ENCODE measurements at places on chromosomes 2 and 18.

DNA sequence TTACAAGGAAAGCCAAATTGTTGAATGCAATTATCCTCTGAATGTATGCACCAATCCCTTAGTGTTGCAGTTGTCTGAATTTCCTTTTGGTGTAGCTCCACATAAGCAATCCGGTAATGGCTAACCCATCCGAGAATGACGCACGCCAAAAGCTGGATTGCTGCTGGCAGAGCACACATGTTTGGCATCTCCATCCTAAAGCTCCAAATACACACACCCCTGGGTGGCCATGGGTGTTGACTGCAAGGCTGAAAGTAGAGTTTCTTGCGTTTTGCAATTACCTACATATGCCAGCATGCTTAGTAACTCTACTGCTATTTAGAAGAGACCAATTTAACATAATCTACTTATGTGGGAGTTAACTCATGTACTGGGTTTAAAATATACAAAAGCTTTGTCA is 53.1 kb downstream of the KCTD1 start:
- no peak for DNase-seq

DNA sequence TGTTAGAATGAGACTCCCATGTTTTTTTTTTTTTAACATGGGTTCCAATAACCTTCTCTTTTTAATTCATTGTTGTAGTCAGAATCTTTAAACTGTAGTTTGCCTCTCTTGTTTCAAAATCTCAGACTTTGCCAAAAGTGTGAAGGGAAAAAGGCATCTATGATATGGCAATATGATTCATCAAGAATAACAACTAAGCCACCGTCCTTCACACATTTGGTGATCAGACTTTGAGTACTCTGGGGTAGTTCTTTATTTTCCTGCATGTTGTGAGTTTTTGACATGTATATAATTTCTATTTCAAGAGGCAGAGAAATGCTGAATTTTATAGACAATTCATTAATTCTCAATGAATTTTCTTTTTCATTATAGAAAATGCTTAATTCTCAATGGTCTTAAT is 53.5 kb upstream of the CERS6 start:
- DNase-seq: no peak

DNA sequence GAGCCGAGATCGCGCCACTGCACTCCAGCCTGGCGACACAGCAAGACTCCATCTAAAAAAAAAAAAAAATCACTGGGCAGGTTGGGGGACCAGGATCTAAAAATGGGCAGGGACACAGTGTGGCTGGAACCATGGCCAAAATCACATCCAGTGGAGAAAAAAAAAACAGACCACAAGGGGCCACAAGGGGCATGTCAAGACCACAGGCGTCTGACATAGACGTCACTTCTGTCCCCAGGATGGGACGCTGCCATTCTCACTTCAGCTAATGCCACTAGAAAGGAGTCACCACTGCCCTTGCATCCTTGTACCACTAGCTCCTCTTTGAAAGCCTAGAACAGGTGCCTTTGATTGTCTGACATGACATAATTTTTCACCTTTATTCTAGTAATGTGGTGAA is 2.5 kb upstream of the POMC start:
- DNase-seq: no peak

- DNase-seq: no peak
Measured at GRCh38 chr2:159744363-159744762, 32.1 kb downstream of the MARCHF7 start.

DNA sequence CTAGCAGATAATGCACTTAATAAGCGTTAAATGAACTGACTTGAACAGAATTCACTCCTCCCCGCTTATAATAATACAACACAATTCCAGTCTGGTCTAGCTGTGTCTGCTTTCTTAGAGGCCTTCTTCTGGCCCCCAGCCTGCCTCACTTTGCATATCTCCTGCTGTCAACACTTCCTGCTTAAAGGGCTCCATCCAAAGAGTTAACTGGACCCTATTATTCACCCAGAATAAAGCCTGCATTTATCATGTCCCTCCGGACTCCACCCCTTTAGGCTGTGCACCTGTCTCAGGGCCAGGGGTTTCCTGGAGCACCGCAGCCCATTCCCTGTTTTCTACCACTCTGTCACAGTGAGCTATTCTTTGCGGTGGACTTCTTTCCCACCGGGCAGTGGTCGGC is 292.8 kb upstream of the FBXO11 start:
- DNase-seq: no peak

DNA sequence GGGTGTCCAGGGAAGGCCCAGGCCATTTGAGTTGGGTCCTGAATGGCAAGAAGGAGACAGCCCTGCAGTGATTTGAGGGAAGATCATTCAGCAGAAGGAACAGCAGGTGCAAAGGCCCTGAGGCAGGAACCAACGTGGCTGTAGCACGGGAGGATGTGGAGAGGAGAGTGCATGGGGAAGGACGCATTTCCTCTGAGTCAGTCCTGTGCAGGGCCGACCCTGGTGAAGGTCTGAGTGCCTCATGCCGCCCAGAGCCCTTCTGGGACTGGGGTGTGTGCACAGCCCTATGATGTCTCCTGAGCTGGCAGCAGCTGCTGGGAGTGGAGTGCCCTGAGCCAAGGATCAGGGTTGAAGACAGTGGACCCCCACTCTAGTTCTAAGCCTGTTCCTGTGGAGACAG is 17.9 kb upstream of the ARHGEF4 start:
- no peak for DNase-seq

- DNase-seq: no peak
Measured at GRCh38 chr2:85843543-85843942, 45.2 kb downstream of the ST3GAL5 start.

GRCh38 chr2:62032096-62032495 is 126.6 kb downstream of the COMMD1 start:
- no peak for DNase-seq

DNA sequence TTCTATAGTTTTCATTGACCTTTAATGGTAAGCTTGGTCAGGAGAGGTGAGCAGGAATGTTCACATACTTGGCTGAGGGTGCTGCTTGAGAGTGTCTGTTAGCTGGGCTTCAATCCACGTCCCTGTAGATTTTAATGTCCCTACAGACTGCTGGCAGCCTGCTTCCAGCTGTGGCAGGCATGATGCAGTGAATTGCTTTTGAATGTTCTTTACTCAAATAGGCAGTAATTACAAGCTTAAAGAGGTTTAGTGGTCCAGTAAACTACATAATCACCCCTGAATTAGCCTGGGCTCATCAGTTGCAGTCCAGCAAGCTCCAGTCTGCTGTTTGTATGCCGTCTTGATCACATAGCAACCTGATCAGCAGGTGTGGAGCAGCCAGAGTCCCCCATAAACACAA is 102.1 kb downstream of the MEIS1 start:
- peak; percentile 93 for DNase-seq

DNA sequence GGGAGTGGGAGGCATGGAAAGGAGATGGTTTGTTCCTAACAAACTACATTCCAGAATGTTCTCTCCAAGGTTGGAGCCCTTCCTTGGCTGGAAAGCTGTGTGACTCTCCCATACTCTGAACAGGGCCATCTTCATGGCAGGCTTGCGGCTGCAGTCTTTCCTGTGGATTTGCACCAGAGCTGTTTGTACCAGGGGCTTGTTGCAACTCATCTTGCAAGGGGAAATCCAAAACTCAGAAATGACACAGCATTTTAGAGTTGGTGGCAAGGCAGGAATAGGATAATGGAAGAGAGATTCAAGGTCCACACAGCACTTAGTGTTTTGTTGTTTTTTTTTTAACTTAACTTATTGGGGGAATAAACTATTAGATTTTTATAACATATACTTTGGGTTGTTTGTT is 73.7 kb upstream of the ZNF516 start:
- DNase-seq: no peak

- no peak for DNase-seq
Measured at GRCh38 chr2:114034742-114035141, 144.9 kb downstream of the ACTR3 start.

GRCh38 chr2:31137211-31138036 is 816 bp downstream of the GALNT14 start:
- DNase-seq: no peak

DNA sequence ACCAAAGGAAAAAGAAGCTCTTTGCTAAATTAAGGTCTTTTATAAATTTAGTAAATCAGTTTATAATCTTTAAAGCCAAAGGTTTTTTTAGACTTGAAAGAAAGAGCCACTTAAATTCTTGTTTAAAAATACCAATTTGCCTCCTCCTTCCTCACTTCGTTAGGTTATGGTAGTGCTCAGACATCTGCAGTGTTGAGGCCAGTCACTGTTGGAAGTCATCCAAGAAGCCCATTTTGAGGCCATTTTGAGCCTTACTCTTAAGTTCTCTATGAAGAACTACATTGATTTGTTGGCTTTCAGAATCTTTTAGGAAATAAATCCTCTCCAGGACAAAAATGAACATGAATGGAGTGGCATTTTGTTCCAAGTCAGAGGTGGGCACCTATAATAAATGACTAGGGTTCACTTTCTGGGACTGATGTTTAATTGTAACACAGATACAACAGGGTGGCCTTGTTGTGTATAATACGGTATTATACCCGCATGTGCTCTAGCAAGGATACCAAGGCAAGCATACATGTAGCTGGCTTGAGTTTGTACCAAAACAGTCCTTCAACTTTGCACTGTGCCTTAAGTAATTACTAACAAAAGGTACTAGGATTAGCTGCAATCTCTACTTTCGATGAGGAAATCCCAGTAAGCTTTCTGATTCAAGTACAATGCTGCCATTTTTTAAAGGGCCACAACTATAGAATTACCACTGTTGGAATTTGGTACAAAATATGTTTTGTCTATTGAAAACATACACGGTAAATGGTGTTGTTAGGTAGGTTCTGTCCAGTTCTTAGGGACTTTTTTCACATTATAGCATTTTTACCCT is 22.8 kb downstream of the SLC66A3 start:
- DNase-seq: no peak

- DNase-seq: no peak
Measured at GRCh38 chr18:63004466-63005089, 289.2 kb downstream of the PHLPP1 start.

- DNase-seq: no peak
Measured at GRCh38 chr2:165623783-165624469, 154.4 kb downstream of the CSRNP3 start.

DNA sequence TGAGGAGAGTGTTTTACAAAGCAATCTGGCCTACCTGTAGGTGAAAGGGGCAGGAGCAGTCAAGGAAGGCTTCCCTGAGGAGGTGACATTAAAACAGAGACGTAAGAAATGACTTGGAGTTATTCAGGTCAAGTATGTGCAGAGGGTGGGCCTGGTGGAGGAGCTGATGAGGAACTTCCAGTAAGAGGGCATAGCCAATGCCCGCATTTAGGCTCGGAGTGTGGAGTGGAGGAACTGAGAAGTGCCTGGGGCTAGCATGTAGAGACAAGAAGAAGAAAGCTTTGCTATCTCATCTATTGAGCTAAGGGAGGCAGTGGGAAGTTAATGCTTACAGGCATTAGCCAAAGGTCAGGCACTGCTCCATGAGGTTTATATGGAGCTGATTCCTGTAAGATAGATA is 312.2 kb downstream of the ZNF521 start:
- DNase-seq: no peak

GRCh38 chr18:10454681-10455557 is 484 bp downstream of the APCDD1 start:
- no peak for DNase-seq

DNA sequence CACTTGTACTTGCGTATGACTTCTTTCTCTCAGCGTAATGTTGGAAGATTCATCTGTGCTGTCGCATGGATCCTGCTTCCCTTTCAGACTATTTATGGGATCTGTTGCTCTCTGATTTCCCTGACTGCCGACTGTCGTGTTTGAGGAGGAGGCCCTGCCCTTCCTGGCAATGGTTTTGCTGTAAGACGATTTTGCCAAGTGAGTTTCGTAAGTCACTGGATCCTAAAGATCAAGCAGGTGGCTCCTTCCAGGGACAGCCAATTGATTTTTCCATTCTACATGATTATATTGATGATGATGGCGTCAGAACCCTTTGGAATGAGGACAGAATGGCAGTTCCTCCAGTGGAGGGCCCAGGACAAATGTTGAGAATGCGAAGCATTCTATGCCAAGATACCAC is 8.7 kb upstream of the B3GNT2 start:
- DNase-seq: no peak

DNA sequence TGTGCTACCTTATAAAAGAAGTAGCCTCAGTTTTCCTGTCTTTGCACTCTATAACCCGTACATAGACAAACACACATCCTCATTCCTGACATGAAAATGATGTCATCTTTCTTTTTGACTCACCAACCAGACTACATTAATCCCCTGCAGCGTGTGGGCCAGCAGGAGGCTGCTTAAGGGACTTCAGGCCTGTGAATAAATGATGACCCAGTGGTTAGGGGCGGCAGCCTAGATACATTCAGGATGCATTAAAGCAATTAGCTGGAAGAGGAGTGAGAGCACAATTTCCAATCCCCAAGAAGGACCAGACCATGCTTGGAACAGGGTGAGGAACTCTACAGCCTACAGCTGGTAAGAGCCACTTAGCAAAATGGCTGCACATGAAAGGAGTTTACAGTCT is 57.3 kb upstream of the KLF7 start:
- DNase-seq: no peak

DNA sequence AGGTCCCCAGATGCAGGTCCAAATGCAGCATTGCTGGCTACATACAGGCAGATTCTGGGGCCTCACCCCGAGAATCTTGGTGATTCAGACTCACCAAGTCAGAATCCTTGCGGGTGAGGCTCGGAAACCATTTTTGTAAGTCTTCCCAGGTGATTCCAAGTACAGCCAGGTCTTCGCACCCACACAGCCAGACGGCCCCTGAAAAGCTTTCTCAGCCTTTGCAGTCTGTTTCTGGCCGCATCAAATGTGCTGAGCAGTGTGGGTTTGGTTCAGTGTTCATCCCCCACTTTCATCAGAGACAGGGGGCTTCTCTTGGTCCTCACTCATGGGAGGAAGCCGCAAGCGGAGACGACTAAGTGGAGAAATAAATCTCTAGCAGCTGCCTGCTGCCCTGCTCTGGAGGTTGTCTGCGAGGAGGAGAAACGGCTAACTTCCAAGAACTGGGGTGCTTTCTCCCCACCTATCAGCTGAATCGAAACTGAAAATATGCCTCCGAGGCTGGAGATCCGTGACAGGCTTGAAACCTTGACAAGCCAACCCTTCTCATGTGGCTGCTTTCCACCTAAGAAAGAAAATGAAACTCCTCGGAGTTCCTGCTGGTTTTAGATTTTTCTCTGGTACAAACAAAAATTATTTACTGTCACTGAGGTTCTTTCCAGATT is 8.9 kb upstream of the TMEM185B start:
- DNase-seq: no peak

Measured in NCI-H2081 treated with DMSO at 0.1 percent for 48 hours (cell line).